ENCODE measurements at places on chromosomes 1 and 21.
A peak's percentile ranks its signal among the peaks of the same experiment; 100 is the strongest.

GRCh38 chr1:29607236-29607635 is 370.9 kb downstream of the PTPRU start:
- no peak for DNase-seq

DNA sequence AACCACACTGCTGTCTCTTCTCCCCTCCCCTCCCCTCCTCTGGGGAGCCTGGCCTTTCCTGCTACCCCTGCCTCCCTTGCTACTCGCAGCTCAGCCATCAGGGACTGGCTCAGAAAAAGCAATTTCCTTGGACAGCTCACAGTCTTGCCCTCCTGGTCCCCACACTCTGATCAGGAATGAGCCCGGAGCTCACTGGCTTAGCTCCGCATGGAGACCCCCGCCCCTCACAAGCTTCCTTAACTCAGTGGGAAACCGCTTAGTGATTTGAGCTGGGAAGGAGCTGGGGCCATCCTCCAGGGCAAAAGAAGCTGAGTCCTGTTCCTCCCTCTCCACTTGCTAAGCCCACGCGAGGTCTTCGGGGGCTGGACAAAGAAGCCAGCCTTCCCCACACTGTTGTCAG is 70.3 kb upstream of the ACTL8 start:
- DNase-seq, result no peak

GRCh38 chr1:81432654-81433109 is 368.1 kb upstream of the ADGRL2 start:
- no peak for DNase-seq

- no peak for DNase-seq
These were observed 3.1 kb downstream of the LAMB3 start for GRCh38 chr1:209648931-209649776.

DNA sequence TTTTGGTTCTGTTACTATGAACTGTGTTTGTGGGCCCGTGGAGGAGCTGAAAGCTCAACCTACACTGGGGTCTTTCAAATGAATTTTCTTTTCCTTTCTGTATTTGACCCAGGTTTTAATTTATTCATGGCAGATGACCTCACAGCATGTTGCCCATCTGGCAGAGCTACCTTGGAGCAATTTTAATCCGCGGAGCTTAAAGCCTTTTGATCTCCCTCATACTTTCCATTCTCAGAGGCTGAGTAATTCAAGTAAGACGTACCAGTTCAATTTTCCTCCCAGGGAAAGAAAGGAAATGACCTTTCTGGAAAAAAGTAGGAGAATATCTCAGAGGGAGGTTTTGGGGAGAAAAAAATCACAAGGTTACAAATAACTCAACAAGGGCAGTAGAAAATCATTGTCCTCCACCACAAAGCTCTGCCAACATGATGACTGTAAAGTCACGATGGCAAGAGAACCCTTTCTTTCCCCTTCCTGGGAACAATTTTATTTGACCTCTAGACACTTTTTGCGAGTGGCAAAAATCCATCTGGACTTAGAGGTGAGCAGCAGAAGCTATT is 21.6 kb upstream of the PCP4 start:
- no peak for DNase-seq

DNA sequence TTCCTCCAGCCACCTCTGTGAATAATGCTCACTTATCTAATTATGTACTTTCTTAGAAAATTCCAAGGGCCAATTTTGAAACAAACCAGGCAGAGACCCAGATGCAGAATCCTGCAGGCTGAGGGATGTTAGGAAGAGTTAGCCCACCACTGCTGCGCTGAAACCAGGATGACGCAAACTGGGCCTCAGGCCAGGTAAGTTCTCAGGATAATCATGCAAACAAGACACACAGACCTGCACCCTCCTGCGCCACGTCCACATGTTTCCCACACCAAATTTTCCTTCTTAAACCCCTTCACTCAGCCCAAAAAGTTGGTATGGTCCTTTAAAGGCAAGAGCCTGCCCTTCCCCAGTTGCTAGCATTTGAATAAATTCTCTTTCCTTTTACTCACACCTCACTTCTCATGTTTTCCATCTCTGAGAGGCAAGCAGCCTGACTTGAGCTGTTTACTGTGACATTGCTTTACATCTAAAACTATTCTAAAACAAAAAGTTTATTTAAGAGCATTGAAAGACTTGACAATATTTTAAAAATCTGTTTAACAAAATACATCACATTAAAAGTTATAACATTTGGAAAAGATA is 887.1 kb downstream of the LRRIQ3 start:
- DNase-seq, result no peak

GRCh38 chr1:39657923-39658485 is 13.9 kb downstream of the NT5C1A start:
- DNase-seq, result peak; percentile 62

DNA sequence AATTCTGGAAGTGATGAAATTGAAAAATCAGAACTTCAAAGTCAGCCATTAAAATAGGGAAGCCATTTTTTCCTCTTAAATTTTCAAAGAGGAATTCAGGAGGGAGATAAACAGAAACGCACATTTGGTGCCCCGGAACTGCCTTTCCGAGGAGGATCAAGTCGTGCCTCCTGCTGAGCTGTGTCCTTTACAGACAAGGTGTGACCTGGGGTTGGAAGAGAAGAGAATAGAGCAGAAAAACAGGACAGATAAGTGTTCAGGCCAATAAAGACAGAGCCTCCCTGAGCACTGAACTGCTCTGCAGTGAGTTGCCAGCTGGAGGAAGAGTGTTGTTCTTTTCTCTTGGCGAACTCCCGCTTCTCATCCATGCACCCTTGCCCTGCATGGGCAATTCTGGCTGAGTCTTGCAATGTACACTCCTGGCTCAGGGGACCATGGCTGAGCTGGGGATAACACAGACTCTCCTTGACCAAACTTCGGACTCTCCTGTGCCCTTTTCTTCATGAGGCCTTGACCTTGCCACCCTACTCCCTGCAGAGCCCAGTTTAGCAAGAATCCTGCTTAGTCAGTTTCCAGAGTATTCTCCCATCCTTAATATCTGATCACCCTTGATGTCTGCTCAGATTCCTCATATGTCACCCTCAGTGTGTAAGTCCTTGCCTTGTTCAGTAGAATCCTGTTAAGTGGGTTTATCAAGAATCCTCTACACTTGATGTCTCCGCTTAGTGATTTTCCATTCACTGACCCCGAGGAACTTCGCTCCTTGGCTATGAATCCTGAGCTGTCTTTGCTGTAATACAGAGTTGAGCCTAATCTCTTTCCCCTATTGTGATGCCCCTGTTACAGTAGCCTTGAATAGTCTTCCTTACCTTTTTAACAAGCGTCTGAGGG is 1.3 kb upstream of the MTARC1 start:
- DNase-seq, result no peak

DNA sequence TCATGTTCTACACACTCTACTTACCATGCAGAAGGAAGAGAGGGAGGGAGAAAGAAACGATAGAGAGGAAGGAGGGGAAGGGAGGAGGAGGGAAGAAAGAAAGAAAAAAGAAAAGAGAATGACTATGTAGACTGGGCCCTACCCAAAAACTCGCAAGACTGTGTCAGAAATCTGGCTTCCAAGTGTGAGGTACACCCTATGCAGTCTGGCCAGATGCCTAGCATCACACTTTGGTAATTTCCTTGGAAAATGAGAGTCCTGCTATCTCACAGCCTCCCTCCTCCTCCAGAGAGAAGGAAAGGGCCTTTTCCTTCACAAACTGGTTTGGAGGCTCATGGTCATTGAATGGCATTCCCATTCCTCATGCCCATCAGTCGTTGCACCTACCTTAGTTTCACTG is 86.4 kb upstream of the LRRC8D start:
- DNase-seq, result no peak

DNA sequence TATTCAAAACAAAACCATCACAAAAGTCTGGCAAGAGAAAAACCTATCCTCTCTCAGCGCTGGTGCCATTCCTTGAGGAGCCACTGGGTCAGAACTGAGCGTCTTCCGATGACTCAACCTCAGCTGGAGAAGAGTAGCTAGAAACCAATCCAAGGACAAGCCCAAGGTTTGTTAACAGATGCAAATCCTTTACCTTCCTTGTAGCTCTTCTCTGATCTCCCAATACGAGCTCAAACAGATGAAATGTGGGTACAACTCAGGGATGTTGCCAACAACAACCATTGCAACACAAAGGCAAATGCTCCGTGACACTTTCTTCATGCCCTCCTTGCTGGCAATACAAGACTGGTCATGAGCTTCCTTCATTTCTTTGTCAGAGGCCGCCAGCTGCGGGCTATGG is 337.1 kb downstream of the SIPA1L2 start:
- DNase-seq, result no peak

DNA sequence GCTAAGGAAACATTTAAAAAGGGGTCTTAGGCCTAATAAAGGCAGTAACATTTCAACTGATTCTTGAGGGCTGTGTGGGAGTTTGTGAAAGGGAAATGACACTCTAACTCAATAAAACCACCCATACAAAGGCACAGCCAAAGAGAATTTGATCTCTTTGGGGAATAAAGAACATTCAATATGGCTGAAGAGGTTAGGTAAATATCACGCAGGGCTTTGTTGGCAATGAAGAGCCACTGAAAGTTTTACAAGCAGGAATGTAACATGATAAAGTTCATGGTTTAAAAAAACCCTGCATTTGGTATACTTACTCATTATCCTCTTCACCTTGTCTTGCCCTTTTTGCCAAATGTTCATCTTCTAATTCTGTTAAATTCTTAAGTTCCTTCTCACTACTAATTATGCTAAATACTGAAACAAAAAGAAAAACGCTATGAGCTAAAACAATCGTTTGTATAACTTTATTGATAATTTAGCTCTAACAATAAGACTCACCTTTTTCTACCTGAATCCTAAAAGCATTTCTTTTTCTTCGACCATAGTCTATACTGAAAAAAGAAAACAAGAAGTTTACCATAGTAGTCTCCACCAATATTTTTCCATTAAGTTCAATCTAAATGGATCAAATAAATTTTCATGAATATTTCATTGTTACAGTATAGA is 12.5 kb downstream of the NVL start:
- no peak for DNase-seq

GRCh38 chr1:8889925-8890785 is 11.7 kb upstream of the ENO1 start:
- DNase-seq, result peak; percentile 75

- DNase-seq, result no peak
These were observed 114.3 kb upstream of the GRIK3 start for GRCh38 chr1:37148663-37149062.

GRCh38 chr1:109891930-109892329 is 18.7 kb upstream of the CSF1 start:
- DNase-seq, result no peak

GRCh38 chr1:200834383-200834782 is 38.4 kb upstream of the GPR25 start:
- DNase-seq, result no peak

GRCh38 chr1:226302731-226303130 is 6.2 kb downstream of the LIN9 start:
- no peak for DNase-seq

GRCh38 chr1:169201084-169201619 is 94.7 kb downstream of the ATP1B1 start:
- no peak for DNase-seq

GRCh38 chr1:200128944-200129879 is 101.7 kb downstream of the NR5A2 start:
- no peak for DNase-seq

DNA sequence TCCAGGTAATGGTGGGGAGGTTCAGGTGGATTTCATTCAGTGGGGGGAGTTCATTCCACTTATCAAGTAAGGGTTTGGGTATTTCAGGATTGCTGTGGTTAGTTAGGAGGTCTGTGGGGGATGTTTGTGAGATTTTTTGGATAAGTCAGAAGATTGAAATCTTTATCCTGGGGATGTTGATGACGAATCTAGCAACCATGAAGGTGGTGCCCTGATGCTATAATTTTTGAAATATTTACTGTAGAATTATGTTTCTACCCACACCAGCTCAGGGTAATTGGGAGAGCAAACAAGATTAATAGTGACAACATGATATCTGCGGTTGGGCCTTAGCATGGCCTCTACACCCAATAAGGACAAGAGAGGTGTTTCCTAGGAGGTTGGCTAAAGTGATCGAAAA is 28.3 kb downstream of the SUCO start:
- no peak for DNase-seq

GRCh38 chr1:216560527-216560926 is 137.3 kb upstream of the USH2A start:
- DNase-seq, result no peak

DNA sequence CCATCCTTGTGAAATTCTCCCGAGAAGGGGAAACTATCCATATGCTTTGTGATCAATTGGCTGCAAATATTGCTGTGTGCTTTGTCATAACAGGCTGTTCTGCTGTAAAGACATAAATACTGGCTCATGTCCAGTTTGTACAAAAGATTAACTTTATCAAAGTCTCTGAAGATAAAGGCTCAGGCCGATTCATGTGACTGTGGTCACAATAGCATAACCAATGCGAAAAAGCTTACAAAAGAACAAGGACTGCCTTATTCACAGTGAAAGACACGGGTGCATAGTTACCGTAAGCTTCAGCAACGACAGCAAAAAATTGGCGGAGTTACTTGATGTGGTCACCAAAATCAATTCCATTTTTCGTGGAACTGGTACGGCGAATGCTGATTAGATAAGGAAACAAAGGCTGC is 173.6 kb upstream of the CHRM3 start:
- no peak for DNase-seq

DNA sequence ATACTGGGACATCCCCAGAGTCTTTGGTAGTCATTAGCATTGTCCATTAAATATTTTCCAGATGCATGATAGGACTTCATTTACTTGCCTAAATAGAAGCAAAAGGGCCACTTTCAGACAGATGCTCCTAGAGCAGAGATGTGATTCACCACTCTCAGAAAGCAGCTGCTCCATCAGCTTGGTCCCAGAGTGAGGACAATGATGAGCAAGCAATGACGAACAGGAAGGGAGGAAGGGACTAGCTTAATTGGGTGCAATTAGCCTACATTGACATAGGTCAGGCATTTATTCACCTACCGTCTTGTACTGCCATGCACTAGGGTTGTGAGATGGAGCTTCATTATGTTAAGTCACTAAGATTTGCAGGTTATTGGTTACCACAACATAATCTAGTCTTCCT is 85.1 kb upstream of the PLXNA2 start:
- DNase-seq, result no peak

- DNase-seq, result no peak
These were observed 55.6 kb upstream of the RGS7 start for GRCh38 chr1:241412646-241413045.
